Stimulated activated CD4-positive, alpha-beta T cell treated with anti-CD3 and anti-CD28 coated beads, Interleukin-2, amount 100 ng/mL, for 48 hours (primary cell): ENCODE measurements at places on chromosomes 12 and 14.

- DNase-seq = no peak
Observed at GRCh38 chr12:53076461-53076860, 2.7 kb downstream of the SPRYD3 start.

DNA sequence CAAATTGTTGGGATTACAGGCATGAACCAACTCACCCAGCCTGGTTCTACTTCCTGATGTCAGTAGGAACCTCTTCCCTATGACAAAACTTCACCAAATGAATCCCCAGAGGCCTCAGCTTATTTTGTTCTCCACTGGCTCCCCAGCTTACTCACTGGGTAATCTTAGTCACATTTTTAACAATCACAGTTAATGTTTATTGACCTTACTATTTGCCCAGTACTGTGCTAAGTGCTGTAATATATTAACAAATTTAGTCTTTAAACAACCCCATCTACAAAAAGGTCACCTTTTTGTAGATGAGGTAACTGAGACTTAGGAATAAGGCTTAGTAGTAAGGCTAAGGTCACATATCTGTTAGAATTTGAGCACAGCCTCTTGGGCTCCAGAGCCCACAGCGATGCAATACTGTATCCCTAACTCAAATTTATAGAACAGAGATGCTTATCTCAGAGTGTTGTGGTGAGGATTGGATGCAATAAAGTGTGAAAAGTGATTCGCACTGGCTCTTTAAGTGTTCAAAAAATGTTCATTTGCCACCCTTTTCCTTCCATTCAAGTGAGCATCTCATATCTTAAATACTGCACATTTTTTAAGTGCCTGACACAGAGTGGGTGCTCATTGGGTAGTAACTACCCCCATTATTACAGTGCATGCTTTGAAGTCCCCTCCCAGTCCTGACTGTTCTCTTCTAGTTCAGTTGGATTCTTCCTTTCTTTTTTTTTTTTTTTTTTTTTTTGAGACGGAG, 146.4 kb upstream of the ARHGAP5 start:
- no peak for DNase-seq

- peak; percentile 47 for DNase-seq
Observed at GRCh38 chr12:108568338-108569154, 6.2 kb downstream of the ISCU start.

DNA sequence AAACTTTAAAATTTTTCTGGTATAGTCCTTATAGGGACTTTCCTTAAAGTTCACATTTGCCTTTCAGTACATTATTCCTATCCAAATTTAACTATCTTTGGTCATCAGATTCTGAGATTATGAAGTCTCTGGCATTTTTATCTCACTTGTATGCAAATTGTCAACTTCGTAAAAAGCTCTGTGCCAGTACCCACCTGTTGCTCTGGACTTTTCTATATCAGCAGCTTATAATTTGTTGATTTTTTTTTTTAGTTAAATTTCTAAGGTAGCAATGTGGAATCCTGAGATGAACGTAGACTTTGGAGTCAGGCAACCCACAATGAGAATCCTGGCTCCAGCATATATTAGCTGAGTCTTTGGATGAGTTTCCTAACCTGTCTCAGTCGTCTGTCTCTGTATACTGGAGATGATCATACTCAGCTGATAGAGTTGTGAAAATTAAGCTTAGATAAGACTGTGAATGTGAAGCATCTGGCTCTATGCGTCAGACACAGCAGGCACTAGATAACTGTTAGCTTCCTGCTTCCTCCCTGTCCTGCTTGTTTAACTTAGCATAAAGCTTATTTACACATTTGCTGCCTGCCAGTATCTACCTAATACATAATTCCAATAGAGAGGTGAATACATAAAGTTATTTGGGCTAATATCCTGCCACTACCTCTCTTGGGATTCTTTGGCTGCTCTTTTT, 59.8 kb downstream of the MARK3 start:
- no peak for DNase-seq

DNA sequence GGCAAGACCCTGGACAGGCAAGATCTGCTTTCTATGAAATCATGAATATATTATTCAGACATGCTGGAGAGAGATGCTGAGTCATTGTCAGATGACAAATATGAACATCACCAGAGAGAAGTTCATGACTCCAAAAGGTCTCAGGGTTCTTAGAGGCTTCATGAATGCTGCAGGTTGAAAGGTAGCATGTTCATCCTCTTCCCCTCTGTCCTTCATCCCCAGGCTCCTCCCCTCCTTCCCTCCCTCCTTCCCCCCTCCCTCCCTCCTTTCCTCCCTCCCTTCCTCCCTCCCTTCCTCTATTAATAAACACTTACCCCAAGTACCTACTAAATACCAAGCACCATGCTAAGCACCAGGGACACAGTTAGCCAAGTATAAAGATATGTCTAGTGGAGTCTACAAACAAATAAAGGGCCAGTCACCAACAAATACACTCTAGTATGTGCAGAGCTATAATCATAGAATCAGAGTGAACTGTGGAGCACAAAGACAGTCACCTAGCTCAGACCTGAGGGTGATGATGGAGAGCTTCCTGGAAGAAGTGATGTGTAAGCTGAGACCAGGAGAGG, 46.2 kb downstream of the RPH3A start:
- DNase-seq = no peak

- no peak for DNase-seq
Observed at GRCh38 chr12:80277732-80278131, 166.3 kb upstream of the PTPRQ start.

GRCh38 chr12:92899386-92900001, 29.6 kb downstream of the EEA1 start:
- no peak for DNase-seq

DNA sequence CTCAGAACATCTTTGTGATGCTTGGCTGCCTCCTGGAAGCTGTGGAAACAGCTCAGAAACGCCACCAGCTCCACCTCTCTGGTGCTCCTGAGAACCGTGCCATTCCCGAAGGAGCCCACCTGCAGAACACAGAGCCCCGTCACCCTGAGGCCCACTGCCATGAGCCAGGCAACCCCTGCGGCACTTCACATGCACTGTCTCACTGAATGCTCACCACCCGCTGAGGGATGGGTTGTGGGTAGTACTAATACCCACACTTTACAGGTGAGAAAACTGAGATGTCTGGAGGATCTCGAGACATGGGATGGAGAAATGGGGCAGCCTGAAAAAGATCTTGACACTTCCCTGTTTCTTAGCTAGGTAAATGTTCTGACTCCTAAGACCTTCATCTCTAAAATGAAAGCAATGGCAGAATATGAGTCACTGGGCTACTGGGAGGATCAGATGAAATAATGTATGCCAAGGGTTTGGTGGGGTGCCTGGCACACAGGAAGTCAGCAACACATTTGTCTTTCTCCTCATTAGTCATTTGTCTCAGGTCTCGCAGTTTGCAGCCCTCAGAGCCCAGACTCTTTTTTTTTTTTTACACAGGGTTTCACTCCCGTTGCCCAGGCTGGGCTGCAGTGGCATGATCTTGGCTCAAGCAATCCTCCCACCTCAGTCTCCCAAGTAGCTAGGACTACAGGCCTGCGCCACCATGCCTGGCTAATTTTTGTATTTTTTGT, 5.3 kb downstream of the OASL start:
- peak; percentile 38 for DNase-seq

GRCh38 chr12:19498099-19498498, 58.8 kb downstream of the AEBP2 start:
- DNase-seq = no peak

DNA sequence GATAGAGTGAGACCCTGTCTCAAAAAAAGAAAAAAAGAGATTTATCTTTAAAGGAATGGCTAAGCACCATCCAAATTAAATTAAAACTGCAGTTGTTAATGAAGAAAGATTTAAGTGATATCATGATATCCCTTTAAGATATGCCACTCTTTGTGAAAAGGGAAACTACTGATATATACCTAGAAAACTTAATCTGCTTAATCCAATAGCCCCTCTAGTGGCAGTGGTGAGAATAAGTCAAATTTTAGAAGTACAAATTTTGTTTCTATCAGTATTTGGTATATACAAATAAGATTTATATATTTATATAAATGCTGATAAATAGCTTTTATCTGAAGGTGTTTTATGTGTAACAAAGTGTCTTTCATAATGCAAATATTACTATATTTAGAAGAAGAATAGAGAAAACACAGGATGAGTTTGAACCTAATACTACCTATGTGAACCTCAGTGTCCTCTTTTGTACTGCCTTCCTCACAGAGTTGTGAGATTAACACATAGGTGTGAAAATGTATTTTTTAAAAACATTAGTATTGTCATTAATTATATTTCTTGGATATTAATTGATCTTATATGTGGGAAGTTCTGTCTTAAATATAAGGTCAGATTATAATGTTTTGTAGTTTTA, 51.4 kb upstream of the GARIN2 start:
- DNase-seq = no peak

- DNase-seq = no peak
Observed at GRCh38 chr14:54481695-54482094, 7.1 kb downstream of the GMFB start.

DNA sequence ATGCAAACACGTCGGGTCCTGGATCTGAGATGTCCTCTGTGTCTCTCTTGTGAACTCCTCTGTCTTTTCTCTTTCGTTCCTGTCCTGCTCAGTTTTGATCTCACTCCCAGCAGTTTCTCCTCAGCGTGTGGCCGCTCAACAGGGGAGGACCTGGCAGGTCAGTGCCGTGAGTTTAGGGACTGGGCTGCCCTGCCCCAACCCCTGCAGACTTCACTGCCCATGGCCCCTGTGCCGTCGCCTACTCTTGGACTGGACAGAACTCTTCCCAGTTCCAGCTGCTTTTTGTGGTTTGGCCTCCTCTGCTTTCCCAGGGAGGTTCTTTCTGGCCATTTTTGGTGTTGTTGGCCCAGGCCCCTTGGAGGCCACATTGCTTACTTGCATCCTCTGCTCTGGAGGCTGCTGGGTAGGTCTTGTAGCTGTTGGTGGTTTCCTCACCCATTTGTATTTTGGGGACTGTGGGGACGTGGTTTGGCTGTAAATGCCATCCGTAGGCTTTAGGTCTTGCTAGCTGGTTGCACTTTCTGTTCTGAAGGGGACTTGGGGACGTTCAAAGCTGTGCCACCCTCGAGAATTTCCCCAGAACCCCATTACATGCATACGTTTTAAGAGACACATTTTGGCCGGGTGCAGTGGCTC, 20.0 kb upstream of the DNAH10 start:
- no peak for DNase-seq

GRCh38 chr12:89472508-89472907, 52.1 kb downstream of the GALNT4 start:
- no peak for DNase-seq

DNA sequence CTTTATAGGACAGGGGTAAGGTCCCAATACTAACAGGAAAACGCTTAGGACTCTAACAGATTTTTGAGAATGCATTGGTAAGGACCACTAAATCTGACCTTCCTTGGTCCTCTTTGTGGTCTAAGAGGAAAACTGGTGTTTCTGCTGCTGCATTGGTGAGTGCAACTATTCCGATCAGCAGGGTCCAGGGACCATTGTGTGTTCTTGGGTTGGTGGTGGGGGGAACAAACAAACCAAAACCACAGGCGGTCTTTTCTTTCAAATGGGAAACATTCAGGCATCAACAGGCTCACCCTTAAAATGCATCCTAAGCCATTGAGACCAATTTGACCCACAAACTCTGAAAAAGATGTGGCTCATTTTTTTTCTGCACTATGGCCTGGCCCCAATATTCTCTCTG, 20.7 kb downstream of the EPYC start:
- DNase-seq = no peak

GRCh38 chr14:91669867-91670266, 62.0 kb downstream of the CATSPERB start:
- no peak for DNase-seq

DNA sequence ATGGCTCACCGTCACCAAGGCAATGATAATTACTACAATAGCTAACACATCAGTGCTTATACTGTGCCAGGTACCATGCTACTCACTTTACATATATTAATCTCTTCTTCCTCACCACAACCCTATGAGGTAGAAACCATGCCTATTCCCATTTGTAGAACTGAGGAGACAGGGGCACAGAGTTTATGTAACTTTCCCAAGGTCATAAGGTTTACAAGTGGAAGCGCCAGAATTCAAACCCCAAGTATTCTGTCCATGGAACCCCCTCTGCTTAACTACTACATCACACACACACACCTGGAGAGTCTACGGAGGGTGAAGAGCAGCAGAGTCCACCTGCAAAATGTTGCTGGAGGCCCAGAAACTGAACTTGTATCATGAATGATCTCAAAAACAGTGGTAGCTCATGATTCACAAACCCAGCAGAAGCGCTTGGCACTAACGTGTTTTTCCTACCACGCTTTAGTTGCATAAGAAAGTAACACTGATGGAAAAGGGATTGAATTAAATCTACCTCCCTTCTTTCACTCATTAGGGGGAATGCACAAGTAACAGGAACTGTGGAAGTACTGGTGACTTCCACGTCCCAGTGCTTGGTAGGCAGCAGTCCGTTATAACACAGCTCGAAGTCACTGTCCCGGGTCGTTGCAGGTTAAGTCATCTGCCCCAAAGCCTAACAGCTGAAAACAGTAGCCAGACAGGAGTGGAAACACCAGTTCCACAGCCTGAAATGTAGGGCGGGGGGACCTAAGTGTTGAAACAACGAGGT, 2.0 kb downstream of the ITPR2 start:
- no peak for DNase-seq

- no peak for DNase-seq
Observed at GRCh38 chr14:68808696-68809480, 16.0 kb upstream of the ZFP36L1 start.

- no peak for DNase-seq
Observed at GRCh38 chr12:127558361-127558760, 708.6 kb upstream of the TMEM132C start.

GRCh38 chr12:14956024-14956891, 5.1 kb downstream of the ARHGDIB start:
- DNase-seq = no peak

DNA sequence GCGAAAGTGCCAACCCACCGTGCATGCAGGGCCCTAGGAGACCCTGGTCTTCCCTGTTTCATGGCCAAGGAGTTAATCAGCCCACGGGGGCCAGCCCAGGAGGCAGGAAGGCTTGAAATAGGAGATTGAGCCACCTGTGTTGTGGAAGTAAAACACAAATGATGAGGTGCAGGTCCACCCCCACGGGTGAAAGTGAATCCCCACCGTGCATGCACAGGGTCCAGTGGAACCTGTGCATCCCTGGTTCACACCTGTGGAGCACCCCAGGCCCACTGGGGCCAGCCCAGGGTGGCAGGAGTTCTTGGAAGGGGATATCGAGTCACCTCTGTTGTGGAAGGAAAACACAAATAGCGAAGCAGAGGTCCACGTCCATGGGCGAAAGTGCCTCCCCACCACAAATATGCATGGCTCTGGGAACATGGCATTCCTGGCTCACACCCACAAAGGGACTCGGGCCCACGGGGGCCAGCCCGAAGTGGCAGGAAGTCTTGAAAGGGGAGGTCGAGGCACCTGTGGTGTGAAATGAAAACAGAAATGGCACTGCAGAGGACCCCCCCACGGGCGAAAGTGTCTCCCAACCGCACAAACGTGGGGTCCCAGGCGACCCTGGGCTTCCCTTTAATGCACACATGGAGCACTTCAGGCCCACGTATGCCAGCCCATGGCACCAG, 381.5 kb downstream of the ALG10 start:
- no peak for DNase-seq

DNA sequence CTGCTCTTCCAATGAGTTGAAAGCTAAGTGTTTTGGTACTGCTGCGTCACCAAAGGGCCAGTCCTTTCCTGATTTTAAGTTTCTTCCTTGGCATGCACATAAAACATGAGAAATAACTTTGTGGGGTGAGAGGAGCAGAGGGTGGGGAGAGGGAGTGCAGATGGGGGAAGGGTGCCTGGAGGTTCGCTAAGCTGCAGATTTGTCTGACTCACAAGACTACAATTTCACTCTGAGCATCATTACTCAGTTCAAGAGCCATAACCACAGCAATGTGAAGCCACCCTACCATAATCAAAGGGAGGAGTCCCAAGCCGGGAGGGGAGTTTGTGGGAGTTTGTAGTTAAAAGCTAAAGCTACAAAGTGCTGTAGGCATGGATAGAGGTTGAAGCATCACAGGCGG, 136.1 kb downstream of the ANO2 start:
- no peak for DNase-seq
